ENCODE measurements at places on chromosomes 11 and 22.

DNA sequence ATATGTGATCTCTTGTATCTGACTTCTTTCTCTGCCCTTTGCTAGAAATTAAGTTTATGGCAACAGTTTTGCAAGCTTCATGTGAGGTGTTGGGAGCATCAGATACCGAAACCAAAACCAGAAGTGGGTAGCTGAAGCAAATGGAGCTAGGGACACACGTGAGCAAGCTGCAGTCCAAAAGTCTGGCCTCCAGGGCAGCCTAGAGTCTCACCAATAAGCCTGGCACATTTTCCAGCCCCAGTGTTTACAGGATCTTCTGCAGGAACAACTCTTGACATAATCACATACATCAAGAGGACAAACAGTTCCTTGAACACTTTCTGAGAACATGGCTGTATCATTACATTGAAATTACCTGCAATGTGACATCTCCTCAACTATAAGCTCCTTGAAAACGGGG, 114.1 kb downstream of the LARGE1 start:
- DNase-seq: no peak
- H3K27me3 ChIP-seq: no peaks in the 10 kb centered on the region
- no peak overlapping the region for H3K27ac ChIP-seq
- no peaks in the 10 kb centered on the region for H3K4me1 ChIP-seq

DNA sequence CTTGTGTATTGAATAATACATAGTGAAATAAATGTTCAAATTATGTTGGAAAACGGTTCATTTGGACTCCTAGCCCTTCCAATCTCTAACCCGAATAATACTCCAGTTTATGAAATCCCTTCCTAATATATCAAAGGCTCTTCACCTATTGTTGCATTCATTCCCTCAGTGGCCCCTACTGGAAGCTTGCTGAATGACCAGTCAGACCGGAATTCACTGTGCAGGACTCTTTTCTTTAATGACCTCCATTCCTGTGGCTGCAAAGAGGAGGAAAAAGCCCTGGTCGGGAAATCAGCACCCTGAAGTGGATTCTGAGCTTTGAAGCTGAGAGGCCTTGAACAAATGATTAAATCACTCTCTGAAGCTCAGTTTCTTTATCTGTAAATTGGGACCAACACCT, 19.1 kb upstream of the RCN1 start:
- H3K4me3 ChIP-seq: no peak overlapping the region
- H3K27me3 ChIP-seq: peaks cover 81% of the 10 kb centered on the region
- peaks cover 20% of the 10 kb centered on the region for H3K4me1 ChIP-seq
- DNase-seq: peak; percentile 60
- no peaks in the 10 kb centered on the region for H3K36me3 ChIP-seq
- H3K27ac ChIP-seq: no peak overlapping the region

GRCh38 chr22:50670513-50670912, 2.1 kb upstream of the SHANK3 start:
- H3K4me3 ChIP-seq: no peak overlapping the region
- no peak overlapping the region for H3K27ac ChIP-seq
- H3K4me1 ChIP-seq: peaks cover 14% of the 10 kb centered on the region
- H3K27me3 ChIP-seq: peaks cover 72% of the 10 kb centered on the region
- DNase-seq: no peak

GRCh38 chr11:66851698-66852465, 5.0 kb upstream of the LRFN4 start:
- DNase-seq: no peak
- peak overlapping the region; percentile 7 for H3K27ac ChIP-seq
- H3K4me3 ChIP-seq: no peak overlapping the region
- peaks cover 10% of the 10 kb centered on the region for H3K4me1 ChIP-seq

GRCh38 chr11:36450110-36450572, 59.9 kb downstream of the TRAF6 start:
- no peaks in the 10 kb centered on the region for H3K36me3 ChIP-seq
- peak overlapping the region; percentile 29 for H3K4me3 ChIP-seq
- DNase-seq: no peak

DNA sequence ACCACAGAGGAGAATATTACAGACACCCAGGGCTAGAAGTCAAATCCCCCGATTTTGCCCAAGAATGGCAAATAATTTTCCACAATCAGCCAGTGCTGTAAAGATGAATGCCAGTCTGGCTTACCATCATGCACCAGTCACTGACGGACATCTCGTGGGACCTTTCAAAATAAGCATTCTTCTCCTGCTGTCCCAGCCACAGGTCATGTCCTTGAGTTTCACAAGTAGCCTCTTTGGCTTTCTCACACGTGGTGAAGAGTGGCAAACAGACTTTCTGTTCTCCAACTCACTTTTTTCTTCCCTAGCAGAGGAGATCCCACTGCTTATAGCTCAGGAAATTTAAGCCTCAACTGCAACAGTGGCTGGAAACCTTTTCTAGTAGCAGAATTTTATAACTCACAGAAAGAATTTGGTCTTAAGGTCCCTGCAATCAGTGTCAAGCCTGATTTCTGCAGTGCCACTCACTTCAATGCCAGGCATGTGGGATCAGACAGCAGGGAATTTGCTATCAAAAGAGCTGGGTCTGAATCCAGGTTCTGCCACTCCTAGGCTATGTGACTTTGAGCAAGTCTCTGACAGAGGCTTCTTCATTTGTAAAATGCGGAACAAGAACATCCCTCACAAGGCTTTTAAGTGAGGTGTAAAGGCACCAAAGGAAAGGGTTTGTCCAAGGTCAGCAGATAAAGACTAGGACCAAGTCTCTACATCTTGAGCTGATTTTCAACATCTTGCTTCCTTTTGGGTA, 3.6 kb downstream of the PIK3IP1 start:
- H3K4me1 ChIP-seq: peaks cover 12% of the 10 kb centered on the region
- H3K36me3 ChIP-seq: peaks cover 24% of the 10 kb centered on the region
- H3K4me3 ChIP-seq: no peak overlapping the region
- no peak overlapping the region for H3K27ac ChIP-seq
- no peak for DNase-seq

GRCh38 chr22:45334528-45334927, 24.8 kb downstream of the FAM118A start:
- no peak for DNase-seq
- no peaks in the 10 kb centered on the region for H3K27me3 ChIP-seq
- no peak overlapping the region for H3K27ac ChIP-seq

DNA sequence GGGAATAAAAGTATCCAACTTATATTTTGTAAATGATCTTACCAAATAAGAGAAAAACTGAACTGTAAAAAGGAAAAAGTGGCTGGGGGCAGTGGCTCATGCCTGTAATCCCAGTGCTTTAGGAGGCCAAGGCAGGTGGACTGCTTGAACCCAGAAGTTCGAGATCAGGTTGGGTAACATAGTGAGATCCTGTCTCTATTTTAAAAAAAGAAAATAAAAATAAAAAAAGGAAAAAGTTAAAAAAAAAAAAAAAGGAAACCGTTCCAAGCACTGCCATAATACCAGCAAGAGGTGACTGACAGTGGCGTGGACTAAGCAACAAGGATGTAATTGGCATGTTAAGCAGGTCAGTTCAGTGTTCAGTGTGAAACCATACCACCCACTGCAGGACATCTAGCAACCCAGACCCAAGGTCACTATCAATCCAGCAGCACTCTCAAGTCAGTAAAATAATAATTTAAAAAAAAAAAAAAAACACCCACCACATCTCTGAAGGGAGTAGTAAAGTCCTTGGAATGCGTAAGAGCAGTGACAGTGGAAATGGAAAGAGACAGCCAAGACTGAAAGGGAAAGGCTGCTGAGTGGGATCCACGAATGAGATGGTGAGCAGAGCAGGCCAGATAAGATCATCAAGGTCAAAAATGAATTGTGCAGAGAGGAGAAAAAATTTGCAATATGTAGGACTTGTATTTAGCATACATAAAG, 43.6 kb downstream of the MAPK1 start:
- H3K4me1 ChIP-seq: peaks cover 33% of the 10 kb centered on the region
- no peaks in the 10 kb centered on the region for H3K27me3 ChIP-seq
- no peak overlapping the region for H3K4me3 ChIP-seq
- no peak overlapping the region for H3K27ac ChIP-seq
- no peaks in the 10 kb centered on the region for H3K36me3 ChIP-seq

DNA sequence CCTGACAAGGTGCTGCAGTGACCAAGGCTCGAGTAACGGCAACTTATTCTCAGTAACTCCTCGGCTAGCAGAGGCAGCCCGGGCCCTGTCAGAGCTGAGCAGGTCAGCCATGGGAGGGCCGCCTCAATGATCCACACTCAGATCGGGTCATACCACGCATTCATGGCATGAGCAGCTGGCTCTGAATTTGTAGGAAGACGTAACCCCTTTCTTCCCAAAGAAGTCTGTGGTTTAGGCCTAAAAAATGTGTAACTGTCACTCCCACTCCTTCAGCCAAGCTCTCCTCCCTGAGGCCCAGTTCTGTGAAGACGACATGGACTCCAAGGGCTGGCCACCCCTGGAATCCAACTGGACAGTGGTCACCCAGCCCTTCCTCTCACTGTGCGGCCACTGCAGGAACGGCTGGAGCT, 30.0 kb downstream of the PPP2R1B start:
- H3K36me3 ChIP-seq: peaks cover 16% of the 10 kb centered on the region
- H3K27me3 ChIP-seq: no peaks in the 10 kb centered on the region
- DNase-seq: no peak
- no peak overlapping the region for H3K27ac ChIP-seq
- no peaks in the 10 kb centered on the region for H3K4me1 ChIP-seq

DNA sequence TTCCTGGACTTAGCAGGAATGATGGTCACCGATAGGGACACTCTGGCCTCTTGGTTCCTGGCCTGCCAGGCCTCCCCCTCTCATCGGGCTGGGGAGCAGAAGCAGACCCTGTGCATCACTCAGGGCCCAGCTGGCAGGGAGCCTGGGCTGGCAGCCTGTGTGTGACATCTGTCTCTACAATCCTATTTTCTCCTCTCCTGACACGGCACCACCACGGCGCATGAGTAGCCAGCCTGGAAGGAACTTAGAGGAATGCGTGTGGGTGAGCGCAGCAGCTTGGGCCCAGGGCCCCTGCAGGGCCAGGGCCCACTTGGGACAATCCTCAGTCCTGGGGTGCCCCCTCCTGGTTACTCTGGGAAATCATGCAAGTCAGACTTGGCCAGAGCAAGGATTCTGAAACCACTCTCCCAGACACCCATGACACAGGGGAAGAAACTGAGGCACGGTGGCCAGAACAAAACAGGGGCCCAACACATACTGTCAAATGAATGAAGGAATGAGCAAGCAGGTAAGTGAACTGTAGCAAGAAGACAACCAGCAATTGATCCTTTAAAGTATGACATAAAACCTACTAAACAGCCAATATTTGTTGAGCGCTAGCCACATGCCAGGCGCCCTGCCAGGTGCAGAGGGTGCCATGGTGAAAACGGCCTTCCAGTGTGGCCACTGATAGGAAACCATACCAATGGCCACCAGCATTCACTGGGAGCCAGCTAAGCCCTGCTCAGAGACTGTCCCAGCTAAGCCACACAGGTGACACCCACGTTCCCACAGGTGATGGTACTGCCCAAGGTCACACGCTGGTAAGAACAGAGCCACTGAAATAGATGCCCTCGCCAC, 13.3 kb downstream of the RSPH14 start:
- no peaks in the 10 kb centered on the region for H3K4me1 ChIP-seq
- no peaks in the 10 kb centered on the region for H3K36me3 ChIP-seq
- no peak overlapping the region for H3K27ac ChIP-seq
- H3K27me3 ChIP-seq: peaks cover 14% of the 10 kb centered on the region

- no peak for DNase-seq
- H3K27me3 ChIP-seq: peaks cover 14% of the 10 kb centered on the region
- no peaks in the 10 kb centered on the region for H3K4me1 ChIP-seq
- H3K4me3 ChIP-seq: no peak overlapping the region
These were observed 20.5 kb upstream of the SCGB1A1 start for GRCh38 chr11:62398011-62398994.

DNA sequence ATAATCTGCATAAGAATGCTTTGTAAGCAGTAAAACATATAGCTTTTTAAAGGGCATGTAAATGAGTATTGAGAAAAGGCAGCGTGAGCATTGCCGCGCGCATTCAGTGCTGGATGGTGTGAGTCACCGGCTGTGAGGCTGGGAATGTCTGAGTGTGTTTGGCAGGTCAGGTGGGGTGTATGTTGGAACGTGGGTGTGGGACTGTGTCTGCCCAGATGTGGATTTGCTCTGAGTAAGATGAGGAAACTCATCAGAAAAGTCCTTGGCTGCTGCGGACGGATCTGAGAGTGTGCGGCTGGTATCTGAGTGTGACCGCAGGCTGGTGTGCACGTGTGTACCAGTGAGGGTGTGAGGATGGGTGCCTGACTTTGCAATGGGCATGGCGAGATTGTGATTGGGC, 66.2 kb upstream of the NECTIN1 start:
- H3K4me1 ChIP-seq: no peaks in the 10 kb centered on the region
- no peaks in the 10 kb centered on the region for H3K36me3 ChIP-seq
- DNase-seq: peak; percentile 14
- no peak overlapping the region for H3K4me3 ChIP-seq

DNA sequence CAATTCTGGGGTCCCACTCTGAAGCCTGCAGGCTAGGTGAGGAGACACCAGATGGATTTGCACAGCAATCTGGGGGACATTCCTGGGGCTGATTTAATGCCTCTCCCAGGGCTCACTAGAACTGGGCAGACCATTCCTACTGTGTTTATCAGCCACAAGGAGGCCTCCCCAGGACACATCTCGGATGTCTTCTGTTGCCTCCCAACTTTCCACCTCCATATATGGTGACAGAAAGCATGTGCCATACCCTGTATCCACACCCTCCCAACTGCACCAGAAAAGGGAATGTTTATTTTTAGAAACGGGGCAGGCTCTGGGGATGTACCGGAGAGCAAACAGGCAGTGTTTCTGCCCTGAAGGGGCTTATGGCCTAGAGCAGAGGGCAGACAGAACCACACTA, 181.8 kb downstream of the CSNK2A3 start:
- H3K4me1 ChIP-seq: no peaks in the 10 kb centered on the region
- H3K4me3 ChIP-seq: no peak overlapping the region
- no peak for DNase-seq
- H3K36me3 ChIP-seq: no peaks in the 10 kb centered on the region
- peaks cover 29% of the 10 kb centered on the region for H3K27me3 ChIP-seq
- no peak overlapping the region for H3K27ac ChIP-seq

DNA sequence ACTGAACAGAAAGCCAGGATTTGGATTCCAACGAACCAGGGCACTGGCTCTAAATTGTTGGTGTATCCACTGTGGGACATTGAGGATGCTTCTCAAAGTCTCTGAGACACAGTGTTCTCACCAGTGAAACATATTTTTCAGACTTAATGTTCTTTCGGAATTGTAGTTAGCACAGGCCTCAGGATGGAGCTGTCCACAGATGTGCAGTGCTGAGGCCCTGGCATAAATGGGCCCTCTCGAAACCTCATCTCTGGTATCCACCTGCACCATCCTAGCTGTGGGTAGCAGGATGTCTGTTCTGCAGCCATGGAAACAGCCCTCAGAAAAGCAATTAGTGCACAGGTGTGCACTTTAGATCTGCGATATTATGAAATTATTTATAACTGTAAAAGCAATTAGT, 656.8 kb downstream of the TBC1D22A start:
- DNase-seq: no peak
- no peak overlapping the region for H3K27ac ChIP-seq
- peaks cover 8% of the 10 kb centered on the region for H3K27me3 ChIP-seq
- H3K4me1 ChIP-seq: no peaks in the 10 kb centered on the region
- no peak overlapping the region for H3K4me3 ChIP-seq

- no peak for DNase-seq
- peaks cover 33% of the 10 kb centered on the region for H3K4me1 ChIP-seq
- peak overlapping the region; percentile 100 for H3K4me3 ChIP-seq
- no peak overlapping the region for H3K27ac ChIP-seq
- peaks cover 31% of the 10 kb centered on the region for H3K36me3 ChIP-seq
These were observed 2.0 kb downstream of the IGHMBP2 start for GRCh38 chr11:68905421-68906360.

GRCh38 chr11:130994043-130994442, 77.8 kb upstream of the SNX19 start:
- H3K4me1 ChIP-seq: no peaks in the 10 kb centered on the region
- no peaks in the 10 kb centered on the region for H3K27me3 ChIP-seq
- no peak overlapping the region for H3K27ac ChIP-seq
- DNase-seq: no peak
